Kidney epithelial cell (primary cell): ENCODE measurements at places on chromosomes 7 and 10.
A peak's percentile ranks its signal among the peaks of the same experiment; 100 is the strongest.

DNA sequence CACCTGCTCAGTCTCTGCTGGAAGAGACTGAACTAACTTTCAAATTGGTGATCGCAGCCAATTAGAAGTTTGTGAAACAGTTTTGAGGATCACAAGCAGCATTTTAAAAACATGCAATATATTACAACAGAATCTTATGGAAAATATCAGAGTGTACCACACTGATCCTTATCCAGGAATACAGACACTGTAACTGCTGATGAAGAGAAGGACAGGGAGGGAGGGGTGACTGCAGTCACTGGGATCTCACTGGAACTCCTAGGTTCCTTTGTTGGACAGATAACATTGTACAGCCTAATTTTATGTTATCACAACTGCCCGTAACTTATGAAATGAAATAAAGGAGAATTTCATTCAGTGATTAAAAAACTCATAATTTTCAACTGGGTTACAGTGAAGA is 6.8 kb upstream of the UBN2 start:
- no peak for DNase-seq

DNA sequence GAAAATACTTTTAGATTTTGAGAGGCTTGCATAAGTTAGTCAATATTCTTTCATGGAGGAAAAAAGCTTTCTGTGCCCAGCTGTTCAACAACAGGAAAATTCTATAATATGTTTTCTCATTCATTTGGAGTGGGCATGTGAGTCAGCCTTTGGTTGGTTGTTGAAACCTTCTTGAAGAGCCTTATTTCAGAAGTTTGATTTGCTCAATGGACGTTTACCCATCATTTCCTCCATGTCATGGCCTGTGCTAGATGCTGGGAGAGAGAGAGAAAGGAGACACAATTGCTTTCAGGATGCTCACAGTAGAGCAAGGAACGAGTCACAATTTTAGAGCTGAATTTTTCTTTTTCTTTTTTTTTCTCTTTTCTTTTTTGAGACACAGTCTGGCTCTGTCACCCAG is 181.7 kb downstream of the PRKCQ start:
- DNase-seq: no peak

DNA sequence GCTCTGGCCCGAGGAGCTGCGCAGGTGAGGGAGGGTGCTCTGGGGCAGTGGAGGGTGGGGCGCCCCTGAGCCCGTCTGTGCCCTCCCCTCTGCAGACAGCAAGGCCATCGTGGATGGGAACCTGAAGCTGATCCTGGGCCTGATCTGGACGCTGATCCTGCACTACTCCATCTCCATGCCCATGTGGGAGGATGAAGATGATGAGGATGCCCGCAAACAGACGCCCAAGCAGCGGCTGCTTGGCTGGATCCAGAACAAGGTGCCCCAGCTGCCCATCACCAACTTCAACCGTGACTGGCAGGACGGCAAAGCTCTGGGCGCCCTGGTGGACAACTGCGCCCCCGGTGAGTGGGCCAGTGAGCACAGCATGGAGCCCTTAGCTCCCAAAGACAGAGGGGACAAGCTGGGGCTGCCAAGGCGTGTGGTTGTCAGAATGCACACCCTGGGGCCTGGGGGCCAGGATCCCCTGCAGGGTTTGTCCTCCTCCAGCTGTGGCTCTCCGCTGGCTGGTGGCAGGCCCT is 5.1 kb downstream of the FLNC start:
- no peak for DNase-seq

DNA sequence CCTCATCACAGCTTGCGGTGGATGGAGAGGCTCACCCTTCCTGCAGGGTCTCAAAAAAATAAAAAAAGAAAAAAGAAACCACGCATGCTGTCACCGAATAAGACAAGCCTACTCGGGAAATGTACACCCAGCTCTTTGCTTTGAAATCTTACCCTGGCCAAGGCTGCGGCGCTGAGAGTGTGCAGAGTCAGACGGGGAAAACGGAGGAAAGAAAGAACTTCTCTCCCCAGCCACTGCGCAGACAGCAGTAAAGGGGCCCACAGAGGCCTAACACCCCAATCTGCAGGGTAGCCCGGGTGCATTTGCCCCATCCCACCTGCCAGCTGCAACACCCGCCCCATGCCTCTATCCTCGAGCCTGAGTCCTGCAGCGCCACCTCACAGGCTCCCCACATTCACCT is 14.8 kb downstream of the SLIT1 start:
- no peak for DNase-seq

- no peak for DNase-seq
Measured at GRCh38 chr7:19587291-19587690, 121.5 kb downstream of the POLR1F start.

DNA sequence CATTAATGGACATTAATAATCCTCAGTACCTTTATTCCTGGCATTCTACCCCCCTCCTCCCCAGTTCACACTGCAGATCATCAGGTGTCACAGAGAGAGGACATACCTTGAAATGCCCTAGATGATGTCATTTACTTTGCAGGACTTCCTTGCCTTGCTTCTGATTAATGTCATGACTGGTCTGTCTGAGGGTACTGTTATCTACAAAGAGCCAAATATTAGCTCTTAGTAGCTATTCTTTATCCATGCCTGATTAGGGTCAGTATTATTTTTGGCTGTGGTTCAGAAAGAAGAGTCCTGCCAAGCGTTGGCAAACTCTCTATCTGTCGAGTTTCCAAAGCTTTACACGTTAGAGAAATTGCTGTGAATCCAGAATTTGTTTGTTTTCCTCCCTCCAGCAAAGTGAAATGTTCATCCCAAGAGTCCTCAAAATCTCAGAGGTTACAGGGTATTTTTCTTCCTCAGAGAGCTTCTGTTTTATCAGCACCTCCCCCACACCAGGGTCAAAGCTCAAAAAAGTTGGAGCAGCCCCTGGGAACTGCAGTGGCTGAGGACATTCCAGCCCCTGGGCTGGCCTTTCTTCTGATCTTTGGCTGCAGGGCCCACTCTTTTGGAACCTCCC is 12.6 kb downstream of the SCD start:
- DNase-seq: no peak

- no peak for DNase-seq
Measured at GRCh38 chr7:89477991-89478390, 676.3 kb upstream of the STEAP1 start.

DNA sequence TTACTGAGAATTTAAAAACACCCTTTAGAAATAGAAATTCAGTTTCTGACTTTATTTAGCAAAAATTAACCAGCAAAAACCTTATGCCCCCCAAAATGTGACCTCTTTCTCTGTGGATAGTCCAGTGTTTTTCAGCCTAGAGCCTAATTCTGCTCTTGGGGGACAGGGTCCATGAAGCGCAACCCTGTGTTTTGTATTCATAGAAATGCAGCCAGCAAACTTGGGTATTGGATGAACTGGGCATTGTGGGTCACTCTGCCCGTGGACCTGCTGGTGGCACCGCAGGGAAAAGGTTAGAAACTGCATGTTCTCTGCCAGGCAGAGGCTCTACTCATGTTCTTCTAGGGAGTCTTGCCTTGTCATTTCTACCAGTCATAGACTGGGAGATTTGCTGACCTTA is 787.4 kb upstream of the C7orf33 start:
- DNase-seq: no peak

GRCh38 chr10:77072836-77073662 is 564.6 kb downstream of the KCNMA1 start:
- DNase-seq: no peak

DNA sequence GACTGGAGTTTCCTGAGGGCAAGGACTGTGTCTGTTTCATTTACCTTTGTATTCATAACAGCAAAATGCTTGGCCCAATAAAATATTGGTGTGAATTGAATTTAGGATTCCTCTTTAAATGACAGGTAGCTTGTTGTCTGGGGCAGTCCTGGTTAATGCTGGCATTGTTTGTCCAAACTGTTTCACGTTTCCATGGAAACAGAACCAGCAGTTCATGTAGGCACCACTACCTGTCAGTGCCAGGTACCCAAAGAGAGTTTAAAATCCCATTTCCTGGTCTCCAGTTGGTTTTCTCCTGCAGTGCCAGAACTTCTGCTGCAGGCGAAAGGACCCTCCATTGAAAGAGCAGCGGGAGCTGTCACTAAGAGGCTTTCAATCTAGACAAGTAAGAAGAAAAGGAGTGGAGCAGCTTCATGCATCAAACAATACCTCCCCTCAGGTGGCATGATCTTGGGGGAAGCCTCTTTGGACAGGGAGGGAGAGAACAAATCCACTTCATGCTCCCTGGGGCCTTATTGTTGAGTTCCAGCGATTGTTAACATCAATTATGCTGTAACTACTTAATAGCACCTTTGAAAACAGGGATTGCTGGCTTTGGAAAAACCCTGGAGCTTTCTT is 109.6 kb downstream of the KIF20B start:
- no peak for DNase-seq

GRCh38 chr10:61987537-61987936 is 86.0 kb downstream of the ARID5B start:
- no peak for DNase-seq

DNA sequence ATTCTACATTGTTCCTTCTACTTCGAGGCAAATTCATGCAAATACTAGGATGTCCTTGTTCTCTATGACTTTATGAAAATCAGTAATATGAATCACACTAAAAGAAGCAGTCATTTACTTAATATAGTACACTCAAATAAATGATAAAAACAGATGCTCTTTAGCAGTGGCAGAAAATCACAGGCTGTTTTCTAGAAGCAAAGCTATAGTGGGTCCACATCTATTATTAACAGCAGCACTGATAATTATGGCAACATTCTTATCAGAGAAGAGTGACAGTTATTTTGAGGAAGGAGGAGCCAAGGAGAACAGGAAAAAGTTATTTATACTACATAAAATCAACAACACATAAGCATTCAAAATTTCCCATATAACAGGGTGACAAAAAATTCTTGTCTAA is 16.5 kb downstream of the KIF5B start:
- DNase-seq: no peak

GRCh38 chr7:3493499-3493898 is 192.4 kb downstream of the SDK1 start:
- DNase-seq: peak; percentile 26

GRCh38 chr10:29304995-29305335 is 16.1 kb downstream of the LYZL1 start:
- no peak for DNase-seq

DNA sequence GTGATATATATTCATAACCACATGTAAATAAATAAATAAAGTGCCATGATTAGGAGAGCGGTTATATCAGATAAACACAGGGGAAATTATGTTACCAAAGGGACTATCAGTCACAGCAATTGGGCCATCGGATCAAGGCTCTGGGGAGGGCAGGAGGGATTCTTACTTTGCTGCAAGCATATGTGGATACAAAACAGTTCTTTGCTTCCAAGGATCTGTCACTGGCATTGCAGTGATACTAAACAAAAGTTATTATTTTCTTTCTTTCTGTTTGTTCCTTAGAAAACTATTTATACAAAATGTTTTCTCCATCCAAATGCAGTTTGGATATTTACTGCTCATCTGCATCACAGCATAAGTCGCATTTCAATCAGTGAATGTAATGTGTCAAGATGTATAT is 188.4 kb upstream of the MGMT start:
- DNase-seq: no peak

DNA sequence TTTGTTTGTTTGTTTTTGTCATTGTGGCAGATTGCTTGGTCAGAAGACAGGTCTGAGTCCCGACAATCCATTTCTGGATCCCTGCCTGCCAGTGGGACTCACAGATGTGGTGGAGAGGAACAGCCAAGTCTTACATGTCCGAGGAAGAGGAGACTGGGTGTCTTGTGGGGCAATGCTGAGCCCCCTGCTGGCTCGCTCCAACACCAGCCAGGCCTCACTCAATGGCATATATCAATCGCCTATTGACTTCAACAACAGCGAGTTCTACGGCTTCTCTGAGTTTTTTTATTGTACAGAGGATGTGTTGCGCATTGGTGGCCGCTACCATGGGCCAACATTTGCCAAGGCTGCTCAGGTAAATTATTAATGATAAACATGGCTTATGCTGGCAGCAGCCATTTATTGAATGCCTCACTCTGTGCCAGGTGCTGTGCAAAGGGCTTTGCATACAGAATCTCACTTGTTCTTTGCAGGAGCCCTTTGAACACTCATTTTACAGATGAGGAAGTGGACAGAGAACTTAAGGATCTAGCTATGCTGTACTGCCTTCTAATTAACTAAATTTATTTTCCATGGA is 33.3 kb downstream of the COX15 start:
- DNase-seq: no peak

GRCh38 chr7:87709258-87709657 is 81.1 kb downstream of the RUNDC3B start:
- DNase-seq: no peak
